ENCODE measurements at places on chromosomes 5 and 9.
A peak's percentile ranks its signal among the peaks of the same experiment; 100 is the strongest.

GRCh38 chr5:154405078-154405792, 40.6 kb upstream of the SAP30L start:
- DNase-seq = peak; percentile 70

DNA sequence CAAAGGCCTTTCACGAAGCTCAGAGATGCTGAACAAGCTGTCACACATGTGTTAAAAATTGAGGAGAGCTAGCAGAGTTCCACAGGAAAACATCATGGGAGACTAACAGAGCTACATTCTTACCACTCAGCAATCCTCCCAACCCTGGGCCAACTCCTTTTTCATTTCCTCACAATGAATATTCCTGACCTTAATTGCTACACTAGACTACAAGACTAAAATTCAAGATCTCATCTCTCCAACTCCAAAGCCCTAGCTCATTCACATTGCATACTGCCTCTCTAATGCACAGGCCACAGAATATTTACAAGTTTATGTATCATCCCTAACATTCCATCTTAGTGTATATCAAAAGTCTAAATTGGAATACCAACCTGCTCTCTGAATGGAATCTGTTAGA, 21.2 kb downstream of the ERMP1 start:
- no peak for DNase-seq

- no peak for DNase-seq
These were observed 625.5 kb upstream of the RORB start for GRCh38 chr9:73871636-73872035.

DNA sequence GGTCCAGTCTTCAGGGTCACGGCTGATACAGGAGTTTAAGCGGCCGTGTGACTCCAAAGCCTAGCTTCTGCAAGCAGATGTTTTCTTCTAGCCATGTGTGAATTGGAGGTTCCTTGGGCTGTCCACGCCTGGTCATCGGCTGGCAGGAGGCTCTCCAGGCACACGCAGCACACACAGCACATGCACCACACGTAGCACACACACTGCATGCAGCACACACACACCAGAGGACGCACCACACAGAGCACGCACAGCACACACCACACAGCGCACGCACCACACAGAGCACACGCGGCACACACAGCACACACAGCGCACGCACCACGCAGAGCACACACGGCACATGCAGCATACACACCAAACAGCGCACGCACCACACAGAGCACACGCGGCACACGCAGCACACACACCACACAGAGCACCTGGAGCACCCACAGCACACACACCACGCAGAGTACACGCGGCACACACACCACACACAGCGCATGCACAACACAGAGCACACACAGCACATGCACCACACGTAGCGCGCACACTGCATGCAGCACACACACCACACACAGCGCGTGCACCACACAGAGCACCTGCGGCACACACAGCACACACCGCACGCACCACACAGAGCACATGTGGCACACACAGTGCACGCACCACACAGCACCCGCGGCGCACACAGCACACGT, 234.3 kb downstream of the FANCC start:
- DNase-seq = no peak

DNA sequence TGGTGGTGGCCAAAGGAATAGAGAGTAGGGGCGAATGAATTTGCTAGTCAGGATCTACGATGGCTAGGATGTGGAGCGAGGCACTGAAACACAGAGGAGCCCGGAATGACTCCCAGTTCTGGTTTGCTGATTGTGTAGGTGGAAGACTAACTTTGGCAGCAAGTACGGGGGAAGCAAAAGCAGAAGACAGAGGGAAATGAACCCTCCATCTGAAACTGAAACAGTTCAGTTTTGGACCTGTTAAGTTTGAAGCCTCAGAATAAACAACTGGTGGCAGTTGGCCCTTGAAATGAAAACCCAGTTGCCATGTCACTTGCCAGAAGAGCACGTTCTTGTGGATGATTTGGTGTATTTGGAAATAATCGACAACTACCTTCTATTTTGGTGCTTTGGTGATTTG, 15.4 kb upstream of the SMIM15 start:
- no peak for DNase-seq

DNA sequence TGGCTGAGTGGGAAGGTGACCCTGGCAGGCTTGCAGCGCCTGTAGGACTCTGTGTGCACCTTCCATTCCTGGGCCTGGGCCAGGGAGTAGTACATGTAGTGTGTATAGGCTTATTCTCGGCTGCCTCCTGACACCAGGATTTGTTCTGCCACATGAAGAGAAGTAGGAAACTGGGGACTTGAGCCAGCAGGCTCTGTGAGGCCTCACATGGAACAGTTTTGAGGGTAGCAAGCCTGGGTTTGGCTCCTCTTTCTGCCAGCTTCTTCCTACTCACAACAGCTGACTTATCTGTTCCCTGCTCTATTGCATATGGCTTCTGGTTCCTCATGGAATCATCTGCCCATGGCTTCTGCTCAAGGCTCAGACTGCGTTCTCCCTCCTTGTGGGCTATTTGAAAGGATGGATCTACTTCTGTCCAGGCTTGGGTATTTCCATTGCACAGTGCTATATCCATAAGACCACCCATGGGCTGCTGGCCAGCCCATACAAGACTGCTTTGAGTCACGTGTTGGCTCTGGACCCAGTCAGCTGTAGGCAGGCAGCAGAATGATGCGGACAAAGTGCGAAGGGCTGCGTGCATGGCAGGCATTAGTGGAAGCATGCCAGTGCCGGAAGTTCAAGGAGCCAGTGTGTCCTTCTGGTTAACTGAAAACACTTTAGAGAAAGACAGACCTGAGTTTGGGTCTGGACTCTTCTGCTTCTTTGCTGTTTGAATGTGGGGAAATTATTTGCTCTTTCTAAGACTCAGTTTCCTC, 11.0 kb upstream of the INSYN2B start:
- no peak for DNase-seq

- peak; percentile 72 for DNase-seq
These were observed 343.1 kb downstream of the BRINP1 start for GRCh38 chr9:119026120-119026519.

- no peak for DNase-seq
These were observed 44.8 kb downstream of the PRRC1 start for GRCh38 chr5:127562252-127562651.

DNA sequence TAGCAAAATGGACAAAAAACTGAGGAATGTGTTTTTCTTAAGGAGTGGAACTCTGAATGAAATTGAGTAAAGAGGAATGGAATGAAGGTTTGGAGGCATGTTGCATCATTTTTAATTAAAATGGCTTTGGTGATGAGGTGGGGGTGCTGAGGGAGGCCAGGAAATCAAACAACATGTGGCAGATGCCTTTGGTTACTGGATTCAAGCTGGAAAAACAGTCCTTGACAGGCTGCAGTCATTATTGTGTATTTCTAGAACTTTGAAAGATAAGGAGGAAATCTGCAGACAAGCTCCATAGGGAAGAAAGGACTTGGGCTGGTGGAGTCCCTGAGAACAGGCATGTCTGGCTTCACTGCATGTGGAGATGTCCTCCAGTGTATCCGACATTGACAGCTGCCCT, 203.5 kb upstream of the HAPLN1 start:
- no peak for DNase-seq

DNA sequence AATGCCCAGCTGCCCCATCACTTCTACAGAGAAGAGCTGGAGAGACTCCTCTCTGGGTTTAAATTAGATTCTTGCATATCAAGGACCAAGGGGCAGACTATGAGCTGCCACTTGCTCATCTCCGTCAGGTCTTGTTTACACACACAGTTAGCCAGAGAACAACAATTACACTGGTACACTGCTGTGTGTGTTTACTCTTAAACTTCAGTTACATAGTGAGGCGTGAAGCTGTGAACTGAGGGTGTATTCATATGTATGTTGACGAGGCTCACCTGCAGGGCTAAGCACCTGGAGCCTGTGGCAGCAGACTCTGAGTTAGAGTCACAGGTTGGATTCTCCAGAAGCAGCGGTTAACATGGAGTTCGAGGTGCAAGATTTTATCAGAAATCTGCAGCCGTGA, 155.4 kb upstream of the ANKH start:
- no peak for DNase-seq

DNA sequence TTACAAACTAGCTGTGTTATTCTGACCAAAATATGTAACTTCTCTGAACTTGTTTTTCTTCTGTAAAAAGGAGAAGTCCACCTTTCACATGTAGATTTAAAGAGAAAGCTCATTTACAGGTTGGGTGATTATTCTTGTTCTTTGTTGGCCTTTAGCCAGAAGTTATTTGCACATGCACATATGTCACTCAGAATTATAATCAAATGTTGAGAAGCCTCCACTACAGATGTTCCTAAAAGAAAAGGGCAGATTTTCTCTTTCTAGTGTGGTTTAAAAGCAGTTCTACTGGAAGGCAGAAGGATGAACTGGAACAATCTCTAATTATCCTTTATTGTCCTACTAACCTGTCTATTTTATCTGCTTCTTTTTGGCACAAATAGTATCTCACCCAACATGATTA, 209.8 kb upstream of the ELAVL2 start:
- no peak for DNase-seq

DNA sequence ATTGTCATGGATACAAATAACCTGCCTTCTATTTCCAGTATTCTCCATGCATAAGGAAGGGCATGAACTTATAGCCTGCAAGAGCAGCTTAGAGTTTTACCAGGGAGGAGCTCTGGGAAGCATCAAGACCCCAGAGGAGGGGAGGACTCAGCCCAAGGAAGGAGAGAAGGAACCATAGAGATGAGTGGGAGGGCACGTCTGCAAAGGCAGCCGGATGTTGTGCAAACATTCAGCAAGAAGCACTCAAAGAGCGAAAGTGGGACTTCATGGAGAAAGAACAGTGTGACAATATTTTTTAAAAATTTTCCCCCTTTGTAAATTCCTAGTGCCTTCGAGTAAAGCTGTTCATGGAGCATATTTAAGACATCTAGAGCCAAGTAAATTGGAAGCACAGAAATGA, 270.1 kb upstream of the PTGER4 start:
- DNase-seq = no peak

DNA sequence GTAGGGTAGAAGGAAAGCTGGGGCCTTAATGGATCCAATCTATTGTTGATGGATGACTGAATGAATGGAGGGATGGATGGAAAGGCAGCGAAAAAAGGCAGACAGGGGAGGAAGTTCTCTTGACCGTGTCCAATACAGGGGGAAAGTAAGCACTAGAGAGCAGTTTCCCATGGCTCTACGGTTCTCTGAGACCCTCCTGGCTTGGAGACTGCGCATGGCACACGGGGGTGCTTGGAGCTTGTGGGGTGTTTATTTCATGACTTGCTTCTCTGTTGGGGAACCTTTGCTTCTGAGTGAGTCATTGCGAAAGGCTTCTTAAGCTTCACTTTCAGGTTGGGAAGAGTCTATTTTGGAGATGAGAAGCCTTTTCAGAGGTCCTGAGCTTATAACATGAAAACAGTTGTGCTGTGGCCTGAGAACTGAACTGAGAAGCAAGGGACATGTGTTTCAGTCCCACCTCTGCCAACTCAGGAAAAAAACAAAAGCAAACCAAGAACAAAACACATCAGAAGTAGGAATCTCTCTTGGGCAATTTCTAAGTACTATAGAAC, 12.8 kb upstream of the TEX48 start:
- no peak for DNase-seq

DNA sequence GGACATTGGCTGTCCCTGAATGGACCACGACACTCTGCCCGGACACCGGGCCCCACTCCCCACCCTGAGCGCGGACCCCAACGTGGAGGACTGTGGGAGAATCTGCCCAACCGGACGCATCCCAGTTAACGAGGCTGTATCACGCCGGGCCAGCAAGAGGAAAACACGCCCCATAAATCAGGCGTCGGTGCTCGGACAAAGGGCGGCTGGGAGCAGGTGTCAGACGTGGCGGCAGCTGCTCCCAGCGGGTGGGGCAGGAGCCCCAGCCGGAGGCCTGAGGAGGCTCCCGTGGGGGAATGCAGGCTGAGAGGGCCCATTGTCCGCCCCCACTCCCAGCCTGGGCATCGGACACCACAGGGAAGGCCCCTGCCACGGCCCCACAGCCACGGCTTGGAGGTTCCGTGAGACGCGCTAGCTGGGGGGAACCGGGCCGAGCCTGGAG, 19.2 kb downstream of the NOTCH1 start:
- peak; percentile 32 for DNase-seq

DNA sequence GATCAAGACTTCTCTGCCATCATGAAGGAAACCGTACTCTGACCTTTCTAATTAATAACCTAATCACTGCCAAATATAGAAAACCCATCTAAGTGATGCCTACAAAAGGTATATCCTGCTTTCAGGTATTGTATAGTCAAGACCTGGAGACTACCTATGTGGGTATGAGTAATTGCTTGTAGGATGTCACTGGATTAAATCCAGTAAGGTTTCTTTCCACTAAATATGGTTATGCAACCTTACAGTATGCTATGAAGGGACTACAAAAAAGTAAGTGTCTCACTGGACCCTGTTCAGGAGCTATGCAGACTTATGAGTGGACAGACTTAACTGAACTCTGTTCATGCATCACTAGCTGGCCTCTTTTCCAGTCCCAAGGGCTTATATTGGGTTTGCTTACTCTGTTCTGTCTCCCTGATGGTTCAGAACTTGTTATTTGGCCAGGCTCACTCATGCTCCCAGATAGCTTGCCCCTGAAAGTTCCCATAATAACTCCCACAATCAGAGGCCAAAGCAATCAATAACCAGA, 51.1 kb downstream of the PDE6A start:
- DNase-seq = no peak

GRCh38 chr9:93679536-93680442, 103.4 kb downstream of the PHF2 start:
- DNase-seq = no peak

- no peak for DNase-seq
These were observed 1253.2 kb downstream of the EFNA5 start for GRCh38 chr5:106417566-106417965.

DNA sequence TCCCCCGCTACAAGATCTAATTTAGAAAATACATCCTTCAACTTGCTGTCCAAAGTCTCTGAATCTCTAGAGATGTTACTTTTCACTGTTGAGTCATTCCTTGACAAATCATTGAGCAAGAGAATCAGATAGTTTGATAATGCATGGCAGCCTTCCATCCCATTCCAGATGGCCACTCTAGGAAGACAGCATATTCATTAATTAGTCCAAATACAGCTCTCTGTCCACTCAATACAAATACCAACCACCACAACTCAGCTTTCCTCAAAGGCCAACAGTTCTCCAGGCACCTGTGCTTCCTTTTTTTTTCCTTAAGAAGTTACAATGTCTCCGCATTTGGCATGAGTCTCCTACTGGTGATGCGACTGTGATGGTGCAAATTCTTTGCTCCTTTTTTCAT, 72.3 kb downstream of the DROSHA start:
- no peak for DNase-seq

DNA sequence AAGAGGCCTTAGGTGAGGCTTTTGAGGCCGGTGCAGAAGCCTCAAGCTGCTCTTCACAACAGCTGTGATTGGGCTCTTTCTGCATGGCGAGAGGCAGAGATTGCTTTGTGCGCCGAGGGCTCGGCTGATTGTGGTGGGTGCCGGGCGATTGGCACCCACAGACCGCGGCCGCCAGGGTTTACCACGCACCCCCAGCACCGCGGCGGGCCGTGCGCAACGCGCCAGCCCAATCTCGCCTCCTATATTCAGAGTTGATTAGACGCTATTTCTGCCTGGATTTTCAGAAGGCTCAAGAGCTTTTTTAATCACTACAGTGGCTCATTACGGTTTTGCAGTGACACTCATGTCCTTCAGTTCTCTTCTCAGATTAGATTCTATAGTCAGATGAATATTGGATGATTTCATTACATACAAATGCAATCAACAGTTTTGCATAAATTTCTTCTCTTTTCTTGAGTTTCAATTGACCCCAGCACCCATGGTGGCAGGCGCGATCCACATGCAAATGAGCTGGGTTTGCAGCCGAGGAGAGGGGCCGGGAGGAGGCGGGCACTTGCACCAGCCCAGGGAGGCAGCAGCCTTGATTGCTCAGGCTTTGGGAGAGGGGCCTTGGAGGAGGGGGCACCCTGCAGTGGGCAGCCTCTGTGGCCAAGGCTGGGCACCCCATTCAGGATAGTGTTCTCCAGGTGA, 33.8 kb upstream of the PTGS1 start:
- DNase-seq = no peak

All from NCI-H2029 (cell line).